Common myeloid progenitor, CD34-positive (primary cell): ENCODE measurements at places on chromosomes 11 and 22.

GRCh38 chr11:128690665-128691101, 3.2 kb upstream of the FLI1 start:
- no peak for DNase-seq

DNA sequence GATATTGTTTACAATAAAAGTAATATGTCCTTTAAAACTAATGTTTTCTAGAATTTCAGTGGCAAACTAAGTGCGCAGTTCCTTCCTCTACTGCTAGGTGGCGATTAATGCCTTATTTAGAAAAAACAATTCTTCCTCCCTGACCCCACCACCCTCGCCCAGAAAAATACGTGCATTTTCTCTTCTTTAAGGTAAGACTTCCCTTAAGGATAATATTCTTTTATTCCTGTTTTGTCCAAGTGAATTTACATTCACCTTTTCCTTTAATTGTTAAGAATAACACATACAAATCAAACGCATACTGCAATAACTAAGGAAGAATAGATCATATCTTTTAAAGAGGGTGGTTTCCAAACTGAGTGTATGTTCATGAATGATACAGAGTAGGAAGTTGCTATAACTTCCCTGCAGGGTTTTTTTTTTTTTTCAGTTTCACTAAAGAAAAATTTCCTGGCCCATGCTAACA, 17.0 kb upstream of the PSMA1 start:
- DNase-seq, result peak; percentile 86

- no peak for DNase-seq
Measured at GRCh38 chr11:45079075-45079444, 67.4 kb upstream of the PRDM11 start.

- DNase-seq, result no peak
Measured at GRCh38 chr11:12185914-12186313, 75.5 kb downstream of the MICAL2 start.

- DNase-seq, result no peak
Measured at GRCh38 chr22:33706100-33706499, 214.2 kb downstream of the LARGE1 start.

DNA sequence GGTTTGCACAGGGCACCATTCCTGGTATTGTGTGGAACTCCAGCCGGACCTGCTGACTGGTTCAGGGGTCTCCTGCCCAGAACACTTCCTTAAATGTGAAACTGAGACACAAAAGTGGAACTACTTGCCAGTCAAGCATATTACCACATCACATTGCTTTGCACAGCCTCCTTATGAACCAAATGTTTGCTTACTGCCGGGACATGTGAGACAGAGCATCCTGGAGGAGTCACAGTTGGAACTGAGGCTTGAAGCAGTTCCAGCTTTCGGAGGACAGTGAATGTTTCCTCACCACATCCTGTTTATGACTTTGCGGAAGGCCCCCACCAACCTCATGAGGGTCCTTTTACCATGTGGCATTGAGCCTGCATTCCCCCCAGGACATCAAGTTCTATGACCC, 105.8 kb upstream of the ARHGAP42 start:
- no peak for DNase-seq

- peak; percentile 50 for DNase-seq
Measured at GRCh38 chr11:111604392-111605009, 2.3 kb downstream of the SIK2 start.
